Calu3 (cell line): ENCODE measurements at places on chromosomes 5 and 9.
A peak's percentile ranks its signal among the peaks of the same experiment; 100 is the strongest.

GRCh38 chr9:35318741-35319140 lies 156.9 kb downstream of the UNC13B start:
- H3K36me3 ChIP-seq = no peaks in the 10 kb centered on the region
- H3K27ac ChIP-seq = no peak overlapping the region
- H3K4me1 ChIP-seq = no peaks in the 10 kb centered on the region

DNA sequence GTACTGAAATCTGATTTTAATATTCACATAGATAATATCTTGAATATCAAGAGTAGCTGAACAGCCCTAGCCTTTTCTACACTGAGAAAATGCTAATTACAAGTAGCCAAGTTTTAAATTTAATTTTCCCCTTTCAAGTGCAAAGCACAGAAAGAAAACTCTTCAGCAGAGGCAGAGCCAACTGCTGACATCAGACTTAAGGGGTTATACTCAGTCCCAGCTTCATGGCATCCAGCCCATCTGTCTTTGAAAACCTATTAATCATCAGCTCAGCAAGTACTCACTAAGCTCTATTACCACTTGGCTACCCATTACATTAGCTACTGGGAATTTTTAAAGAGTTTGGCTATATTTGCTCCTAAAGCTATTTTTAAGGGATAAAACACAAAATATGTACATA lies 220.5 kb downstream of the SLC12A2 start:
- no peak overlapping the region for H3K4me3 ChIP-seq
- H3K27me3 ChIP-seq = no peaks in the 10 kb centered on the region
- DNase-seq = no peak
- no peak overlapping the region for H3K27ac ChIP-seq

DNA sequence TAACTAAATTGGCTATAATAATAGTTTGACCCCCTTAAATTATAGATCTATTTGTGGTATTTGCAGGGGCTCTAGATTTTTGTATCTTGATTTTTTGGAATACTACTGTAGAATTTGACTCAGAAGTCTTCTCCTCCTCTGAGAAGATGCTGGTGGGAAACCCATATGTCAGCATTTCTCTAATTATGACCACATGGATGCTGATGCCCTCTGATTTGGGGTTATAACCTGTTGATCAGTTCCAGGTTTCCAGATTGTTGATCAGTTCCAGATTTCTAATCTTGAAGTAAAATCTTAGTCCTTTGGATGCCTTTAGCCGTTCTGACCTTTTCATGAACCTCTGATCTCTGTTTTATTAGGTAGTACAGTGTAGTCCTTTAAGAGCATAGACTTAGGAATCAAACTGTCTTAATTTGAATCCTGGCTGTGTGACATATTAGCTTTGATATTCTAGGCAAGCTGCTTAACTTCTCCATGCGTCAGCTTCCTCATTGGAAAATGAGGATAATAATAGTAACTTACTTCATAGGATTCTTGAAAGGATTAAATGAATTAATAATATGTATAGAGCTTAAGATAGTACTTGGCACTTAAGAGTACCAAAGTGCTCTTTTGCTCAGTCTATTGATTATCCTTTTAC lies 8.1 kb downstream of the FSD1L start:
- H3K27ac ChIP-seq = no peak overlapping the region
- H3K27me3 ChIP-seq = no peaks in the 10 kb centered on the region
- peaks cover 8% of the 10 kb centered on the region for H3K4me1 ChIP-seq
- H3K36me3 ChIP-seq = no peaks in the 10 kb centered on the region
- DNase-seq = no peak

- H3K4me3 ChIP-seq = peak within 1 kb of the TSS; percentile 77
- peaks cover 58% of the 10 kb centered on the region for H3K36me3 ChIP-seq
- H3K27ac ChIP-seq = peak within 1 kb of the TSS; percentile 63
- DNase-seq = peak; percentile 39
- H3K4me1 ChIP-seq = peaks cover 45% of the 10 kb centered on the region
These were observed at the start of gene VCAN for GRCh38 chr5:83471405-83472212. TSS of gene VCAN (plus strand) at chr5:83471744. CDS start at chr5:83483519, 11,775 bp downstream.

DNA sequence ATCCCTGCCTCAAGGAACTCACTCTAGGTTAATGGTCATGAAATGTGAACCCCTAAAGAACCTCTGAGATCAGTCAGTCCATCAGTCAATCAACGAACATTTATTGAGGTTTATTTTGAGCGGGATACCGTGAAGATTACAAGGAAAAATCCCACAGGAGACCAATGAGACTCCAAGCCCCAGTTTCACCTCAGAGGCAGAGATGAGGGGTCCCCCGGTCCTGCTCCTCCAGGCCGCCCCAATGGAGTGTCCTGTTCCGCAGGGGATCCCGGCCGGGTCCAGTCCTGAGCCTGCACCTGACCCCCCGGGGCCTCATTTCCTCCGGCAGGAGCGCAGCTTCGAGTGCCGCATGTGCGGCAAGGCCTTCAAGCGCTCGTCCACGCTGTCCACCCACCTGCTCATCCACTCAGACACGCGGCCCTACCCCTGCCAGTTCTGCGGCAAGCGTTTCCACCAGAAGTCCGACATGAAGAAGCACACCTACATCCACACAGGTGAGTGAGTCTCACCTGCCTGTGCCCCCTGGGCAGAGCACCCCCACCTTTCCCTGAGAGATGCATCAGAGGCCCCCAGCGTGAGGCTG lies 11.0 kb downstream of the GFI1B start:
- DNase-seq = no peak
- no peak overlapping the region for H3K4me3 ChIP-seq
- H3K4me1 ChIP-seq = peaks cover 5% of the 10 kb centered on the region
- peaks cover 5% of the 10 kb centered on the region for H3K36me3 ChIP-seq
- no peak overlapping the region for H3K27ac ChIP-seq

- DNase-seq = no peak
- H3K4me3 ChIP-seq = no peak overlapping the region
- no peaks in the 10 kb centered on the region for H3K4me1 ChIP-seq
- no peaks in the 10 kb centered on the region for H3K27me3 ChIP-seq
- H3K36me3 ChIP-seq = no peaks in the 10 kb centered on the region
- H3K27ac ChIP-seq = no peak overlapping the region
These were observed 74.1 kb downstream of the FNBP1 start for GRCh38 chr9:129968690-129969485.

DNA sequence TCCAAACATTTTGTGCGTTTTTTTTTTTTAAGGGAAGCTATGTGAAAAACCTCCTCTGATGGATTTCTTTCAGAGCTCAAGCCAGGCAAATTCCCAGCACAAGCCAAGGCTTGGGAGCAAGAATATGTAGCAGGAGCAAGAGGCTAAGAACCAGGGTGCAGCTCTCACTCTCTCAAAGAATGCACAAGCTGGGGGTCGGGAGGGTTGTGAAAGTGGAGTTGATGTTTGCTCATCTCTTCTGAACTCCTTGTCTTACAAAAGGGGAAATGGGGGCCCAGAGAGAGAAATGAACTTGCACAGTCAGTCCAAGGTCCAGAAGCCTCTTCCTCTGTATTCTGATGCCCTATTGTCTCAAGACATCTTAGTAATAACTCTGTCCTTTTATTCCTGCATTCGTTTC lies 7.7 kb upstream of the TRAF1 start:
- H3K36me3 ChIP-seq = peaks cover 6% of the 10 kb centered on the region
- H3K4me3 ChIP-seq = no peak overlapping the region
- no peak for DNase-seq
- H3K27me3 ChIP-seq = peaks cover 11% of the 10 kb centered on the region
- H3K4me1 ChIP-seq = peaks cover 9% of the 10 kb centered on the region

DNA sequence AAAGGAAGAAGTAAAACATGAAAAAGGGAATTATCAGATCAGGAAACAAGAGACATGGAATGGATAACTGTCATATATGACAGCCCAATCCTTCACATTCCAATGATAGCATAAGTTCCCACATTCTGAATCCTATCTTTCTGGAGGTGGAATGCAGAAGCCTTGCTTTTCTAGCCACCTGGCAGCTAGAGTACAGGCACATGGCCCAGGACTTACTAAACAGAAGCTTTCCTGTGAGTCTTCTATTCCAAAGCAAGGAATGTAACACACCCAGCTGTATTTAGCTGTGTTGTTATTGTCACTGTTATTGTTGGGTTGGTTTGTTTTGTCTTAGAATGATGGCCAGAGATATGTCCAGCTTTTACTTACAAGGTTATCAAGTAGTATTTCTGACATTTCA lies 780.5 kb upstream of the ZNF608 start:
- DNase-seq = no peak
- no peak overlapping the region for H3K4me3 ChIP-seq
- H3K4me1 ChIP-seq = no peaks in the 10 kb centered on the region

DNA sequence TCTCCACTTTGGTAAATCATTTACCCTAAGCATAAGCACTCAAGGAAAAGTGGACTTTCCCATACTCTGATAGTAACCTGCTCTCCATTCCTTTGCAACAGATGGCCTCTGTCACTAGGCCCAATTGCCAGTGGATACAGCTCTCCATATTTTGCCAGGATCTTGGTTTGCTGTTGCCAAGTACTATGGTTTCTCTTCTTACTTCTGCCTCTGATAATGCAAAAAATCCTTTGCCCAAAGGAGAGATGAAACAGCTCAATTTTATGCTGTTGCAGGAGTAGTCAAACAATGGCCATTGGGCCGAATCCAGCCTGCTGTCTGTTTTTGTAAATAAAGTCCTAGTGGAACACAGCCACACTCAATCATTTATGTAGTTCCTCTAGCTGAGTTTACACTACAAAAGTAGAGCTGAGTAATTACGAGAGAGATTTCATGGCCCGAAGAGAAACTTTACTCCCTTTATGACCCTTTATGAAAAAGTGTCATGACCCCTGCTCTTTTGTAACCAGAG lies 92.5 kb downstream of the HTR4 start:
- H3K36me3 ChIP-seq = no peaks in the 10 kb centered on the region
- no peak overlapping the region for H3K27ac ChIP-seq
- peaks cover 66% of the 10 kb centered on the region for H3K27me3 ChIP-seq
- H3K4me1 ChIP-seq = no peaks in the 10 kb centered on the region

GRCh38 chr5:158741296-158741695 lies 358.4 kb downstream of the EBF1 start:
- H3K27me3 ChIP-seq = peaks cover 9% of the 10 kb centered on the region
- no peaks in the 10 kb centered on the region for H3K4me1 ChIP-seq
- no peaks in the 10 kb centered on the region for H3K36me3 ChIP-seq
- no peak overlapping the region for H3K4me3 ChIP-seq

DNA sequence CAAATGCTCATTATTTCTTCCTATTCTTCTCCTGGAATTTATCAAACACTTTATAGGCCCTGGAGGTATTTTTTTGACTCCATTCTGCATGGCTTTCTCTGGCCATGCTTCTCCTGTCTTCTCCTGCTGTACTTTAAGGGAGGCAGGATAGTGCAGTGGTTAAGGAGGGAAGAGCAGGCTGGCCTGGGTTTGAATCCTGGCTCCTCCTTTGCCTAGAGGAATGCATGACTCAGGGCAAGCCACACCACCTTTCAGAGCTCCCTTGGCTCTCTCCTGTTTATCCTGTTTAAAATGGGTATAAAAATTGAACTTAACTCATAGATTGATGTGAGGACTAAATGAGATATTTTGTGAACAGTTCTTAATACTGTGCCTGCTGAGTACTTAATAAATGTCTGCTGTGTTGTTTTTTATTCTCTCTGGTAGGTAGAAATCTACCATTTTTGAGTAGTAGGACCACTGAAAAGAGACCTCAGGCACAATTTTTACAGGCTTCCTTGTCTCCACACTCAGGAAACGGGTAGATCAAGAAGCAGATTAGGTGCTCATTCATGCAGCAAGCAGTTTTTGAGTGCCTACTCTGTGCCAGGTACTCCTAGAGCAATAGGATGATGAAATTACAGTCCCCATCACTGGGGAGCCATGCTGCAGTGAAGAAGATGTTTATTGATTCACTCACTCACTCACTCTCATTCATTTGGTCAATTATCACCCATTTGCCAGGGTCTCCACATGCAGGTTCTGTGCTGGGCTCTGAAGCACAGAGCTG lies 32.7 kb upstream of the ARAP3 start:
- no peaks in the 10 kb centered on the region for H3K36me3 ChIP-seq
- H3K4me3 ChIP-seq = no peak overlapping the region
- no peak for DNase-seq
- peaks cover 30% of the 10 kb centered on the region for H3K4me1 ChIP-seq
- H3K27ac ChIP-seq = no peak overlapping the region
- H3K27me3 ChIP-seq = peaks cover 39% of the 10 kb centered on the region

DNA sequence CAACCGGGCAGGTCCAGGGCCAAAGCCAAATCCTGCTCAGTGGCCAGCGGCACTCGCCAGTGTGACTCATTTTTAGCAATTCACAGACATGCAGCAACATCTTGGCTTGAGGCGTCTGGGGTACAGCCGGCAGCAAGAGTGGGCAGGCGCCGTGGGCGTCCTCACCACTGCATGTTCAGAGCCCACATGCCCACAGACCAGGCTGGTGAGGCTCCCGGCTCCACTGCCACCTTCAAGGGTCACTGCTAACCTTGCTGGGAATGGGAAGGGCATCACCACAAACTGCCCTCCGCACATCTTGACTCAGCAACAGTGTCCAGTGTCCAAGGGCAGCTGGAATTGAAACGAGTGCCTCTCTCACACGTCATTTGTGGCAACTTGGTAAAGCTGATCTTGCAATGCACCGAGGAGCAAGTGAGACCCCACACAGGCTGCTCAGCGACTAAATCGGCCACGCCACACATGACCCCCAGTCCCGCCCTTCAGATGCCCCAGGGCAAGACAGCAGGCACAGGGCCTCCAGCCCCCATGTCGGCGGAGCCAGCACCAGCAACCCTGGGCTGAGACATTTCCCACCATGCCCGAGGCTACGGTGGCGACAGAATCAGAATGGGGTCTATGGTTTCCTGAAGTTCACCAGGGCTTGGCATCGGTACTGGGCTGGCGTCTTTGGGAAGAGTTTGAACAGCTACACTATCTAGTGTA lies 140.3 kb downstream of the ROR2 start:
- no peak overlapping the region for H3K4me3 ChIP-seq
- H3K36me3 ChIP-seq = no peaks in the 10 kb centered on the region
- no peak for DNase-seq
- H3K27ac ChIP-seq = no peak overlapping the region
- H3K27me3 ChIP-seq = peaks cover 32% of the 10 kb centered on the region

- H3K27ac ChIP-seq = peak overlapping the region; percentile 48
- peak overlapping the region; percentile 61 for H3K4me3 ChIP-seq
- peaks cover 4% of the 10 kb centered on the region for H3K36me3 ChIP-seq
- H3K4me1 ChIP-seq = peaks cover 30% of the 10 kb centered on the region
- DNase-seq = no peak
These were observed 36.2 kb upstream of the TTC1 start for GRCh38 chr5:159972538-159973362.

DNA sequence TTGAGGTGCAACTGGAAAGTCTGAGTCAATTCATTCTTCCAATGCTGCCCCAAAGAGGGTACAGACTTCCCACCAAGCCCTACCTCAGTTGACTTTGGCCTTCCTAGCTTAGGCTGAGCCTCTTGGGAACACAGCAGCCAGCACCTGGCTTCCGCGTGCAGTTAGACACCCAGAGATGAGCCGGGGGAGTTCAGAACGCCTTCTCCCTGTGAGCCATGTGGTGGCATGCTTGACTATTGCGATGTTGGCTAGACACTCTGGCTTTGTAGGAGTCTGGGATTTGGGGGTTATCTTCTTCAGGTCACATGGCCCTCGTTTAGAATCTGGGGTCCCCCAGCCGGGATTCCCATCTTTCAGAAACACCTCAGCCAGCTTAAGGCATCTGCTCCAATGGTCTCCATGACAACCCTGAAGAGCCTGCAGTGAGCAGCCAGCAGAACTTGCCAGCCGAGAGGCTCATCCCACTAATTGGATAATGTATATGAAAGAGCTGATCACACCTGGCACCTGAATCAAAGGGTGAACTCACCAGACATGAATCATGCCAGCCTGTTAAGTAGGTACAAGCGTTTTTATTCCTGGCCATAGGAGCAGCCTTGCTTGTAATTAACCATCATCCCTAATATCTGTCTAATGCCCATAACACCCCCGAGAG lies 167.5 kb downstream of the SYK start:
- peaks cover 4% of the 10 kb centered on the region for H3K36me3 ChIP-seq
- H3K27me3 ChIP-seq = peaks cover 1% of the 10 kb centered on the region
- H3K4me1 ChIP-seq = no peaks in the 10 kb centered on the region
